ENCODE measurements at places on chromosomes 4 and X.

DNA sequence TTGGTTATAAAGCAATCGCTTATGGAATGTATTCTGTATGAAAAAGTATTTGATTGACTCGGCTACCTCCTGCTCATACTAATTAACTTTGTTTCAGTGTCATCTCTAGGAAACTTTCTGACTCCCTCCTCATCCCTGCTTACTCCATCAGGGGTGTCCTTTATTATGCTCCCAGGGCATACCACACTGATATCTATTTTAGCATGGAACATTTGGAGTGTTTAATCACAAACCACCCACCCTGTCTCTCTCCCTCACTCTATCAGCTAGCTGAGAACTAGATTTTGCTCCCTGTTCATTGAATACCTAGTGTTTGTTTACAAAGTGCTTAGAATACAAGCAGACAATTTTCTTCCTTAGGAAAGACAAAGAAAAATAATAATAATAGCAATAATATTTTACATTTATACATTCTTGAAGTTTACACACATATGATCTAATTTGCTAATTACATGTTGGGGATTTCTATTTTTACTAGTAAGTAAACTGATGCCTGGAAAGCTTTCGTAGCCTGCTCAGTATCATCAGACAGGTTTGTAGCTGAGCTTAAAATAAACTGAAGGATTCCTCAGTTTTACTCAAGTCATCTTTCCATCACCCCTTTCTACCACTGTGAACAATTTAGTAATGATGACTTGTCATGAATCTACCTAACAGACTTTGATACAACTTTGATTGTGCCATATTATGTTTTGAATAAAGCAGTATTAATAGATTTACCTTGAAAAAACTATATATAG, 811.4 kb upstream of the HS3ST1 start:
- no peak for DNase-seq

DNA sequence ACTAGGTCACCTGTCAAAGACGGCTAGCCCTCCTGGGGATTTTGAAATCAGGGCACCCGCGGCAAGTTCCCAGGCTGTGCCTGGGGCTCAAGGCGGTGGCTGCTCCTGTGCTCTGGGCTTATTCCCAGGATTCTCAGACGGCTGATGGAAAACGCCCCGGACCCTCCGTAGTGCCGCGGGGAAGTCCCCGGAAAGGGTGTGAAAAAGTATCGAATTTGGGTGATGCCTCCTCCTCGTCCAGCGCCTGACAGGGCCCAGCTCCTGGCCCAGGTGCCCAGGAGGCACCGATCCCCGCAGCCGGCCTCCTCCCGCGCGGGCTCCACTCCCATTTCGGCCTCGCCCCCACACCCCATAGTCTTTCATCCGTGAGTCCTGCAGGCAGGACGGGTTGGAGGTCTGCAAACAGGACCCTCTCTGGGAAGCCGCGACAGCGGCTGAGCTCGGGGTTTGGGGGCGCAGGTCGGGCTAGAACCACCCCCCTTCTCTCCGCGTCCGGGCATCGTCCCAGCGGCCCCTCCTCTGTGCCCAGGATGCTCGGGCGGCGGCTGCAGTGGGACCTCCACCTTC, 1.1 kb upstream of the NSG1 start:
- no peak for DNase-seq

GRCh38 chrX:121307449-121307848, 260.0 kb downstream of the GLUD2 start:
- no peak for DNase-seq

GRCh38 chr4:125105561-125105960, 209.2 kb upstream of the FAT4 start:
- no peak for DNase-seq

DNA sequence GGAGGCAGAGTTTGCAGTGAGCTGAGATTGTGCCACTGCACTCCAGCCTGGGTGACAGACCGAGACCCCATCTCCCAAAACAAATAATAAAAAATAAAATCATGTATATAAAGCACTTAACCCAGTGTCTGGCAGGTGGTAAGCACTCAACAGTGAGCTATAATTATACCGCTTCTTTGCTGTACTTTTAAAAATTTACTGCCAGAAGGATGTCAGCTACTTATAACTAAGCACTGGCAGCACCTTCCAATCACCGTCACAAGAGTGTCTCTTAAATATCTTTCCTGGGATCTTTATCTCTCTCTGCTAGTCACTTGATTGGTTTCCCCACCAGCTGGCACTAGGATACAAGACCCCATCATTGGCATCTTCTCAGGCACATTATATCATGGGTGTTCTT, 53.9 kb upstream of the DAPP1 start:
- DNase-seq: no peak

DNA sequence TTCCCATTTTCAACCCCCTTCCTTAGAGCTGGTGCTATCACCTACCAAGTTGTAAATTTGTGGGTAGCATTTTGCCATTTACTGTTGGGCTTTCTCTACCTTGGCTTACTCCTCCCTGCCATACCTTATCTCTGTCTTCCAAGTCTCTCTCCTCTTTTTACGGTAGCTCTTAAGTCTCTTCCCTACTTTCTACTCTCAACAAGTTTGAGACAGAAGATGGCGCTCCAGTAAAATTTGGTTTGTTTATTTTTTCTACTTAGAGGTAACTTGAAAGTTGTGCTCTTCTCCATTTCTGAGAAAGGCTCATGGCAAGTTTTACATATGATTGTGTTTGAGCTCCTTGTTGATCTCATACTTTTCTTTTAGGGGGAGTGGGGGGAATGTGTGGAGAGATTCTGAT, 1508.1 kb downstream of the TECRL start:
- no peak for DNase-seq

DNA sequence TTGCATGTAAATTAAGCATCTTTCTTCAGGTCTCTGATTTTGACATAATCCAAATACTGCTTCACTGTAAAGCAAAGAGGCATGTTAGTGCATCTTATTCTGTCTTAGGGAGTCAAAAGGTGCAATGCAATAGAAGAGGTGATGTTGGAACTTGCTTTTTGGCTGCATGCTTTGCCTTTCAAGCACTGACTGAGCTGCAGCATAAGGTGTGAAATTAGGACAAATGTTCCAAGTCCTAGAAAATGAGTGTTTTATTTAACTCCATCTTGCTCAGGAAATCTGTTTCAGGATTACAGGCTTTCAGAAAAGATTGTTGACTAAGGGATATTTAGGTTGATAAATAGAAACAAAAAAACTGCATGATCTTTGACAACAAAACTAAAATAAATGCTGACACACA, 30.8 kb downstream of the NAA11 start:
- DNase-seq: no peak

- no peak for DNase-seq
Measured at GRCh38 chr4:185797018-185797417, 15.0 kb downstream of the SORBS2 start.

DNA sequence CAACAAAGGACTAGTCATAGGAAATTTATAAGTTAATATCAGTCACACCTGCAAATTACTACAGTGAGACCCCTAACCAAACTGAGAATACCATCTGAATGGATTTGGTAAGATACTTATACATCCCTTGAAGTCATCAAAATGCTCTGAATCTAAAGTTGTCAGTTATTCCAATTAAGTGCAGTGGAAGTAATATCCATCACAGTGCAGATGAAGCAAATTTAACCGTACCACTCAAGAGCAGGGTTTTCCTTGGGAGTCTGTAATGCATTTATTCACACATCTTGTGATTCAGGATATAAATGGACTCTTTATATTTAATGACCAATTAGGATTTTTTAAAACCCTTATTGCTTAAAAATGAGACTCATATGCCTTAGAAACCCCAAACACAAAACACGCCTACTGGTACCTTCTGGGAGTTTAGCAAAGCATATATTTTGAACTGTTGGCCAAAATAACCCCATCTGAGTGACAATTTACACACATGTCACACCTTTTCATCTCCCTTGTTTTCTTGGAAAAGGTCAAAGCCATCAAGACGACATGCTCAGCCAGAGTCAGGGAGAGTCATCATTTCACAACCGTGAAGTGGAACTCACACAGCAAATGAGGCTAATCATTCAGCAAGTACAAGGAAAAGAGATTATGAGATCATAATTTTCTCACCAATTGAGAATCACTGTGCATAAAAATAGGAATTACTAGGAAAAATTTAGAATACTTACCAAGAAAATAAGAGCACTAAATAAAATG, 303.7 kb downstream of the HNRNPD start:
- DNase-seq: no peak

DNA sequence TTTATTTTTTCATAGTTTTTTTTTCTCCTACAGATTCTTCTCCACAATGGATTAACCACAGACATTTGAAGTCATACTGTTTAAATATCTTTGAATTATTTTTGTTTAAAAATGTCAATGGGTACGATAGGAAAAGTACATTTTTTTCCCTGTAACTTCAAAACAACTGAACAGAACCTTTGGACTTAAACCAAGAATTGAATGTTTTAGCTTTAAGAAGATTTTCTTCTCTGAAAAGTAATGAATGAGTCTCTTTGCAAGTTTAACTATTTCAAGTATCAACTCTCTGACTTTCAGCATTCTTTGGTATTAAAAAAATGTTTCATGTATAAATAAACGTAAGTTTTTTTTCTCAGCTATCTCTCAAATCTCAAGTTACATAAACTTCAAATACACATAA, 364.3 kb downstream of the FBXO8 start:
- no peak for DNase-seq

DNA sequence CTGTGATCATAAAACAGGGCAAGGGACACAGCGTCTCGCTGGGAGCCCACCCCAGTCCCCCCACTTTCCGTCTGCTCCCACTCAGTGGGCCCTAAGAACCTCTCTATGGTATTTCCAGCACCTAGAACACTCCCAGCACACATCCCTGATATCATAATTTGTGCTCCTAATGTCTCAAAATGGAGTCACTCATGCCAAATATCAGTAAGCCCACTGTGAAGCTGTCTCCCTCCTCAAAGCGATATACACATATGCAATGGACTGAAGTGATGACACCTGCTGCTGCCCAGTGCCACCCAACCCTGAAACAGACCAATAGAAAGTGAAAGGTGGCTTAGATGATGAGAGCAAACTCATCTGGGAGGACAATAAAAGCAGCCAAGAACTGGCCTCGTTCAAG, 17.9 kb downstream of the ENPP6 start:
- no peak for DNase-seq

DNA sequence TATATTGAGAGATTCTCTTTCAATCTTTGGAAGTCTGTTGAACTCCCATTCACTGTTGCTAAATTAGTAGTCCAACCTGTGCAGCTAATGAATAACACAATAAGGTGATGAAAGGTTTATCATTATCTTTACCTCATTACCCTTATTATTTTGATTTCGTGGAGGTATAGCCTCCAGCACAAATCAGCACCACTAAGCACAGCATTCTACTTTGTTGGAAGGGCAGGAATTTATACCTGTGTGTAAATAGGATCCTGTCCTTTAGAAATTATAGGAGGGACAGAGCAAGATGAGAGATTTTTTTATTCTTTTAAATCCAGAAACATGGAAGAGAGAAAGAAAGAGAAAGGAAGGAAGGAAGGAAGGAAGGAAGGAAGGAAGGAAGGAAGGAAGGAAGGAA, 454.1 kb downstream of the PDGFC start:
- no peak for DNase-seq

DNA sequence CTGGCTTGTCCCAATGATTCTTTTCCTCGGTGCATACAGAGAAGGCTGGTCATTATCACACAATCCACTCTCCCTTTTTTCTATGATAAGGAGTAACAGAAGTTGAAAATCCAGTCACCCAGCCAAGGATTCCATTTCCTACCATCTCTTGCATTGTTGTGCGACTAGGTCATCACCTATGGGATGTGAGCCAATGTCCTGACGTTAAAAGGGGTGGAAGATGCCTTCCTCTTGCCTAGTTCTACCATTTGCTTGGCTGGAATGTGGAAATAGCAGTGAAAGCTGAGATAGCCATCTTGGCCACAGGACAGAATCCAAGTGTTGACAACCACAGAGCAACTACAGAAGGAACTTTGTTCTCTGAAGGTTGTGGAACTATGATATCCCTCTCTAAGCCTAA, 132.2 kb upstream of the KIT start:
- no peak for DNase-seq

GRCh38 chrX:145923376-145923775, 105.7 kb downstream of the SLITRK2 start:
- DNase-seq: no peak

DNA sequence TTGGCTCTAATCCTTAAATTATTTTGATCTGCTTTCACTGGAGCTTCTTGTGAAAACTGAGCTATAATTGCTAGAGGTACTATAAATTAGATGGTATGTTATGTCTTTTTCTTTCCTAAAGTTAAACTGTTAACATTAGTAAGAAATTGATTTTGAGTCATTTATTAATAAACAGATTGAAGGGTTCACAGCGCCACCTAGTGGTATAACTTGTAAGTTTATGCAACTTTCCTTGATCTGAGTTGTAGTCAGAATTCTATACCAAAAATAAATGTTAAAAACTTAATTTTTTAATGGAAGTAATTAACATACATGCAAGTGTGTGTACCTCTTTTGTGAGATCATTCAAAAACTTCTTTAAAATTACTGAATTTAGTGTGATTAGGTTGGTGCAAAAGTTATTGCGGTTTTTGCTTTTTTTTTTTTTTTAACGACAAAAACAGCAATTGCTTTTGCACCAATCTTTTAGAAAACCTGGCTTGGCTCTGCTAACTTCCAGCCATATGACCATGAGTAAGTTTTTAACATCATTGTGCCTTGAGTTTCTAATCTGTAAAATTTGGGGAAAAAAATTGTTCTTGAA, 151.5 kb downstream of the CENPC start:
- DNase-seq: no peak

DNA sequence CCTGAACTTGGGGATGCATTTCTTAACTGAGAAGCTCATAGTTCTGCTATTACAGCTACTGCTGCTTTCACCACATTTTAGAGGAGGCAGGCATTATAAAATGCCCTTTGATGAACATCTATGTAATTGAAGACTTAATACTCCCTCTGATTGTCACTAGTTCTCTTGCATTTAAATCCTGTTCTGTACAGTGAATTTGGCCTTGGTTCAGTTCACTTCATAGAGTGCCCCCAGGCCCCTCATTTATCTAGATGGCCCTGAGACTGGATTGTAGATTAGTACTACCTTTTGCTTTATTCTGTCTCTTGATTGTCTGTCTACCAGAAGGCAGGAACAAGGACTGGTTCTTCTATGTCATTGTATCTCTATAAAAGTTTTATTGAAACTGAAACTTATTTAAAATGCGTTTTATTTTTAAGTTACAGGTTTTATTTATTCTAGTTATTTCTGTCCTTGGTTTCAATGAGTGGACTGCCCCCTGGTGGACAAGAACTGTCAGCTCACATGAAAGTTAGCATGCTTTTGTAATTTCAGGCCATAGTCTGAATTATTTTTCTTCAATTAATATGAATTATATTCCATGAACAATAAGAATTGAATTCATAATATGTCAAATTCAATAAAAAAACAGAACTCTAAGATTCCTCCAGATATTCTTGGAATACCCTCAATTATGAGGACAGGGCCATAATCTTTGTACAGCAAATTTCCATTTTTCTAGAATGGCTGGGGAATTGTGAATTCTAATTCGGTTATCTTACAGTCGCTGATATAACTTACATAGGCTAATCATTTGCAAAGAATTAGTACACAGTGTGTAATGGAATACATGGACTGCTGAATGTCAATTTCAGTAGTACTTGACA, 47.2 kb upstream of the TMEM33 start:
- DNase-seq: no peak

- DNase-seq: no peak
Measured at GRCh38 chr4:3708103-3708510, 58.1 kb upstream of the ADRA2C start.

All from cerebellar nuclear complex (tissue), 1 donor.